ENCODE measurements at places on chromosomes 2 and 18.
A peak's percentile ranks its signal among the peaks of the same experiment; 100 is the strongest.

GRCh38 chr2:2734308-2734707 lies 403.2 kb upstream of the MYT1L start:
- no peak for DNase-seq

DNA sequence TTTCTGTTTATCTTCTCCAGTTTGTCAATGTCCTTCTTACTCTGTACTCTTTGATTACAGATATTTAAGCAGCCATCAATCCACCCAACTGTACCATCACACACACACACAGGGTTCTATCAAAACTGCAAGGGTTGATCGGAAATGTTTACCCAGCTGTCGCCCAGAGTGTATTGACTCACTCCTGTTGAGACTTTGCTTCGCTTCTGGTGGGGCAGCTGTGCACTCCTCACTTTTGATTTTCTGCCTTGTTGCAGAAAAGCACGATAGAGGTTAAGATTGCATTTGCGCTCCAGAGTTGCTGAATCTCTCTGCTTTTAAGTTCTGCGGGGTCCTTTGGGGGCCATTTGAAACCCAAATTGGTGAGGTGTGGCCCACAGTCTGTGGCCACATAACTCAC lies 216.2 kb downstream of the SETBP1 start:
- DNase-seq, result no peak

DNA sequence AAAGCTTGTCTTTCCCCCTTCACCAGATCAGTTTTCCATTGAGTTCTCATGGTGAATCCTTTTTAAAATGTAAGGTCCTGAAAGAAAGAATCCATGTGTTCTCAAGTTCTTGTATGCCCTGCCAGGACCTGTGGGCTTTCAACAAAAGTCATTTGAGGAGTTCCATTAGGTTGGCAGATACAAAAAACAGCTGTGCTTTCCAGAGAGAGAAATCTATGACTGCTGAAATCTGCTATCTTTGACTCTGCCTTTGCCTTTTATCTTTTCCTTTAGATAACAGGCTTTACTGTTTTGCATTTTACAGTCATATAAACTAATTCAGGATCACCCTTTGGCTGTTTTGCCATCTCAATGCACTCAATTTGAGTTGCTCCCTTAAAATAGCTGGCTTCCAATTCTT lies 59.7 kb downstream of the CXCR4 start:
- peak; percentile 24 for DNase-seq

GRCh38 chr2:123670286-123670685 lies 354.8 kb upstream of the CNTNAP5 start:
- DNase-seq, result no peak

DNA sequence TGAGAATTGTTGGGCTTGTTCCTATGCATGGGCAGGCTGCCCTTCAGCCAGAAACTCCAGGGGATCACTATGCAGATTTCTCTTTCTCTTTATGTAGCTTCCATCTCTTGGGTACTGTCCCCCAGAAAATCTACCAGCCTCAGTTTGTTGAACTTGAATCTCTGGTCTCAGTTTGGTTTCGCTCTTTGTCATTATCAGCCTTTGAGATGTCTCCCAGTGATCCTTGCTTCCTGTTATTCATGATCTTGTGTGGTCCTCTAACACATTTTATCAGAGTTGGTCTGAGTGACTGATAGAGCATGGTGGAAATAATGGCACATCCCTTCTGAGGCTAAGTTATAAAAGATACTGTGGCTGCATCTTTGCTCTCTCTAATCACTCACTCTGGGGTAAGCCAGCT lies 7.8 kb downstream of the TMEM87B start:
- DNase-seq, result peak; percentile 28

GRCh38 chr2:28250006-28250405 lies 142.7 kb upstream of the FOSL2 start:
- DNase-seq, result no peak

- DNase-seq, result peak; percentile 59
Measured at GRCh38 chr2:9627310-9627709, 3.5 kb downstream of the YWHAQ start.

GRCh38 chr2:32627441-32627813 lies 423 bp upstream of the TTC27 start:
- DNase-seq, result peak; percentile 36

GRCh38 chr2:164803776-164804466 lies 37.7 kb downstream of the COBLL1 start:
- no peak for DNase-seq

DNA sequence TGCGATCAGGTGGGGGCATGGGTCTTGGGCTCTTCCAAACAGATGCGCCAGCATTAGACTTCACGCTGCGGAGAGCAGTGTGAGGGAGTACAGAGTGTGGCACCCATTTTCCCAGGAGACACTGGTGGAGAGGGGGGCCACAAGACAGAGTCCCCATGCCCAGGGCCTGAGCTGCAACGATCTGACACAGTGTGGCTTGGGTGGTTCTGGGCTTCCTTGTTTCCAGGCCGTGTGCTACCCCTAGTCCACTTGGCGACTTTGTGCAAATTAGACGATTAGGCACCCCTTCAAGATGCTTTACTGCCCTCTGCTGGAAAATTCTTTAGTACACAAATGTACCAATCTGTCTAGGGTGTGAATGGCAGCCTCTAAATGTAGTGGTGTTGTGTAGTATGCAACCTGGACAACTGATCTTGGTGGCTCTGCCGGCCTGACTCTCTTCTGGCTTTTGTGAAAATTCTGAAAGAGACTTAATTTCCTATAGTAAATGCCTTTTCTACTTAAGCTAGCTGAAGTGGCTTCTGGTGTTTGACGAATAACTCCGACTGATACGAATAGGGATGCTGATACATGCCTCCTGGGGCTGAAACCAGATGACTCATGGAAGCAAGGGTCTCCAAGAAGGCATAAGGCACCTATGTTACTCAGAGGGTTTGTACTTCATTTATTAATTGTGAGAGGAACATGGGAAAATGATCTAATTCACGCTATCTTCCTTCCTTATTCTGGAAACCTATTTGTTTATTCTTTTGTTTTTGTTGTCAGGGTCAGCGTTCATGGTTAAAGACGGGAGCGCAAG lies 92.3 kb upstream of the SMAD2 start:
- peak; percentile 59 for DNase-seq

GRCh38 chr2:60472041-60472440 lies 81.4 kb downstream of the BCL11A start:
- DNase-seq, result no peak

DNA sequence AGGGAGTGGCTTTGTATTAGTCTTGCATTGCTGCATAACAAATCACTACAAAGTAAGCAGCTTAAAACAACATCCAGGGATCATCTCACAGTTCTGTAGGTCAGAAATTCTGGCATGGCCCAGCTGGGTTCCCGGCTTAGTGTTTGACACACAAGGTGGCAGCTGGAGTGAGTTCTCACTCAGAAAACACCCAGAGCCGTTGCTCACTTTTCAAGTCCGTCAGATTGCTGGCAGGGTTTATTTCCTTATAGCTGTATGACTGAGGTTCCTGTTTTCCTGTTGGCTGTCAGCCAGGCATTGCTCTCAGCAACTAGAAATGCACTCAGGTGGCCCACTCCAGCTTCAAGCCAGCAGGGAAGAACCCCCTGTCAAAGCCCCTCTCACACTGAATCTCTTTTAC lies 324.1 kb downstream of the CCDC178 start:
- DNase-seq, result no peak

All from activated CD4-positive, alpha-beta T cell treated with anti-CD3 and anti-CD28 coated beads, Interleukin-2, Interleukin-4, amounts not matched to agents 100 ng/mL and 50 ng/mL, durations not matched to agents 16 hours and 8 hours (primary cell).